ENCODE measurements at places on chromosomes 6 and 20. TPM values are rescaled to one million over a fixed set of nuclear protein-coding genes. Genes with fewer than 3 reads are reported as not detected.

DNA sequence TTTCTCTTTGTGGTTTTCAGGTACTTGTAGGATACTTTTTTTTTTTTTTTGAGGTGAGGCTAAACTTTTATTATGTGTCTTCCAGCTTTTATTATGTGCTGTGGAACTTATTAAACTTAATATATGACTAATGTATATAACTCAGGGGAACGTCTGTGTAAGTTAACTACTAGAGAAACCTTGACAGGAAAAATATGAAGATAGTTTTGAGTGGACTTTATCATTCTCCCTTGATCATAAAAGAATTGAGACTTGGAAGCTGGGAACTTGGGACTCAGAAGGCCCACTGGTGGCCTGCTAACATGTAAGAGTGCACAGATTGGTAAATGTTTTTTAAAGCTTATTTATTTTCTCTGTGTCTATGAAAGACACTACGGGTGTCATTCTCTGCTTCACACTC, 73.1 kb downstream of the CARMIL1 start:
- H3K4me3 ChIP-seq = no peak overlapping the region
- peaks cover 8% of the 10 kb centered on the region for H3K4me1 ChIP-seq
- H3K36me3 ChIP-seq = no peaks in the 10 kb centered on the region
- H3K27ac ChIP-seq = no peak overlapping the region
- H3K27me3 ChIP-seq = no peaks in the 10 kb centered on the region
- DNase-seq = no peak

DNA sequence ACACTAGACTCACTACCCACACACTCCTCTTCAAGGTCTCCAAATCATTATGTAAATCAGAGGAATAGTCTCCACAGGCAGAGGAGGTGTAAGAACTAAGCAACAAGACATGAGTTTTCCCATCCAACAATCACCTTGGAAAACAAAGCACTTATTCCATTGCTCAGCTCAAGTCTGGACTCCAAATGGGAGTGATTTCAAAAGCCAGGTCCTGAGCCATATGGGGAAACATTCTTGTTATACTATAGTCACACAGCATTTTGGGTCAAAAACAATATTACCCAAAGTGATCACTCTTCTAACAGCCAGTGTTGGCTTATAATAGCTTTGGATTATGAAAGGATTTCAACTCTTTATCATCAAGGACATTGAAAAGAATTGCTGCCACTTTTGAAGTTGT, 3.6 kb upstream of the PRPH2 start:
- H3K27ac ChIP-seq = peak overlapping the region; percentile 5
- no peak overlapping the region for H3K4me3 ChIP-seq
- no peaks in the 10 kb centered on the region for H3K36me3 ChIP-seq
- DNase-seq = no peak
- H3K4me1 ChIP-seq = peaks cover 15% of the 10 kb centered on the region
- H3K27me3 ChIP-seq = no peaks in the 10 kb centered on the region

DNA sequence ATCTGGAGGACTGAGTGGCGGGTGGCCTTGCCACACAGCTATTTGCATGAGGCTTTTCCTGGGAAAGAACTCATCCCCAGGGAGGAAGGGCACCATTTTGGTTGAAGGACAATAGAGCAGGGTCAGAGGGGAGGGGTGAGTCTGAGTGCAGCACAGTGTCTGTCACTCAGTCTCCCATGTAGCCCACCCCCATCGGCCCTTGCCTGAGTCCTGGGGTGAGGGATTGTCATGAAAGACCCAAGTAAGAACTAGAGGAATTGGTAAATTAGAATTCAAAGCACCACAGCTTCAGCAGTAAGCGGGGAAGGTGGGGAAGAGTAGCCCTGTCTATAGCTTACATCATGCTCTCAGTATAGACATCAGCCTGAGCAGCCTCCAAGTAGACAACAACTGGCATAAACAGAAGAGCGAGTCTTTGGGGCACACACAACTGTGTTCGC, 90.4 kb upstream of the TMEM30A start:
- H3K27me3 ChIP-seq = no peaks in the 10 kb centered on the region
- DNase-seq = no peak
- H3K27ac ChIP-seq = no peak overlapping the region
- H3K36me3 ChIP-seq = no peaks in the 10 kb centered on the region

GRCh38 chr6:163346497-163346961, 68.0 kb upstream of the QKI start:
- no peak for DNase-seq
- no peak overlapping the region for H3K4me3 ChIP-seq
- no peak overlapping the region for H3K27ac ChIP-seq

GRCh38 chr6:106385530-106385929, 25.0 kb downstream of the CRYBG1 start:
- no peak overlapping the region for H3K4me3 ChIP-seq
- H3K27me3 ChIP-seq = no peaks in the 10 kb centered on the region
- H3K4me1 ChIP-seq = no peaks in the 10 kb centered on the region

ZC2HC1B gene
- not detected for total RNA-seq

- no peak overlapping the region for H3K27ac ChIP-seq
- H3K4me1 ChIP-seq = no peaks in the 10 kb centered on the region
- H3K27me3 ChIP-seq = no peaks in the 10 kb centered on the region
- no peak for DNase-seq
- H3K36me3 ChIP-seq = no peaks in the 10 kb centered on the region
Measured at GRCh38 chr6:834866-835265, 141.9 kb upstream of the EXOC2 start.

- H3K27ac ChIP-seq = no peak overlapping the region
- no peak for DNase-seq
- H3K4me1 ChIP-seq = no peaks in the 10 kb centered on the region
- no peak overlapping the region for H3K4me3 ChIP-seq
- H3K27me3 ChIP-seq = no peaks in the 10 kb centered on the region
- H3K36me3 ChIP-seq = no peaks in the 10 kb centered on the region
Measured at GRCh38 chr6:96509281-96509680, 12.3 kb upstream of the UFL1 start.

VSX1 gene
- not detected for total RNA-seq

DNA sequence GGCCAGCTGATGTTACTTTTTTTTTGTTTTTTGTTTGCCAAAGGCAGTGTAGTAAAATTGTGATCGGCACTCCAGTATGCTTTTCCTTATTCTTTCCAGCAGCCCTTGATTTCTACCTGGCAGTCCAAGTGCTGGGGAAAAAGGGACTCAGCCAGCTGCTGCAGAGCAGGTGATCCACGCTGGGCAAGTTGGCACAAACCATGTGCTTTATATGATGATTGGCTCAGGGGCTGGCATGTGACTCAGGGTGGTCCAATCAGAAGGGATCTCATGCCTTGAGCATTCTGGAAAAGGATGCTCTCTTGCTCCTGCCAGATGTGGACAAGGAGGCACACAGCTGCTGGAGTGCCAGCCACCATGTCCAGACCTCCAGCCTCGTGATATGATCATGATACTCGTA, 54.5 kb downstream of the SULF2 start:
- H3K4me3 ChIP-seq = no peak overlapping the region
- H3K27ac ChIP-seq = no peak overlapping the region
- H3K4me1 ChIP-seq = peaks cover 4% of the 10 kb centered on the region
- H3K27me3 ChIP-seq = no peaks in the 10 kb centered on the region

DNA sequence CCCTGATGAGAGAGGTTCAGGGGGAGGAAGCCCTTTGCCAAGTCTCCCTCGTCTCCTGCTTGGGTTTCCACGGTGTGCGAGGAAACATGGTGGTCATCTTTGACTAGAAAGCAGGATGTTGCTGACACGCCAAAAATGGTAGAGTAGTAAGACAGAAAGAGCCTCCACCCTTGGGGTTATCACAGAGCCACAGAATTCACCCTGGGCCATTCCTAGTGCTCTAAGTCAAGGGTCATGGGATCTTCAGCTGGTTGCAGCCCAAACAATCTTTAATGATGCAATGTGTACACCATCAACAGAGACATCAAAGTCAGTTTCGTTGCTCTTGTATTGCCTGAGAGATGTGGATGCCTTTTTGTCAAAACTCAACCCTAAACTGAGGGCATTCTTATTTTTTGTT, 201.9 kb downstream of the LY86 start:
- H3K27ac ChIP-seq = no peak overlapping the region
- H3K36me3 ChIP-seq = no peaks in the 10 kb centered on the region
- H3K4me3 ChIP-seq = no peak overlapping the region
- no peaks in the 10 kb centered on the region for H3K4me1 ChIP-seq
- no peak for DNase-seq

SENP6 gene
- total RNA-seq = 199 TPM
